ENCODE measurements at places on chromosomes 16 and 17.
A peak's percentile ranks its signal among the peaks of the same experiment; 100 is the strongest.

DNA sequence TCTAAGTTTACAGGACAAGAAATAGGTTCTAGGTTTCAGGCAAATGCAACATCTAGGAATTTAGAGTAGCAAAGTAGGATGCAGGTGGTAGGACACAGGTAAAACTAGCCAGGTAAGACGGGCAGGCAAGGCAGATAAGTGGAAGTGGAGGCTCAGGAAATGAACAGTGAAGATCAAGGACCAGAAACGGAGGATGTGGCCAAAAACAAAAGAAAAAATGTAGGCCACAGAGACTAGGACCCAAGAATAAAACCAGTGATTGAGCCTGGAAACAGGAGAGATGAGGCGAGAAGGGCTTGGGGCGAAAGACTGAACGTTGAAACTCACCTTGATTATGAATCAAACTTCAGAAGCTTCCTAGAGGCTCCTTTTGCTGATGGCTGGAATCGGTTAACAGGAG lies 24.0 kb downstream of the CPSF4L start:
- DNase-seq = no peak

GRCh38 chr17:34703533-34703932 lies 124.2 kb downstream of the TMEM132E start:
- DNase-seq = peak; percentile 73

GRCh38 chr16:4203748-4204147 lies 38.1 kb downstream of the SRL start:
- no peak for DNase-seq

- DNase-seq = no peak
Observed at GRCh38 chr16:87418216-87418615, 26.1 kb downstream of the MAP1LC3B start.

- no peak for DNase-seq
Observed at GRCh38 chr17:4538236-4539002, 16.8 kb downstream of the MYBBP1A start.

- peak; percentile 58 for DNase-seq
Observed at GRCh38 chr17:16991349-16992009, 19.6 kb upstream of the TNFRSF13B start.

DNA sequence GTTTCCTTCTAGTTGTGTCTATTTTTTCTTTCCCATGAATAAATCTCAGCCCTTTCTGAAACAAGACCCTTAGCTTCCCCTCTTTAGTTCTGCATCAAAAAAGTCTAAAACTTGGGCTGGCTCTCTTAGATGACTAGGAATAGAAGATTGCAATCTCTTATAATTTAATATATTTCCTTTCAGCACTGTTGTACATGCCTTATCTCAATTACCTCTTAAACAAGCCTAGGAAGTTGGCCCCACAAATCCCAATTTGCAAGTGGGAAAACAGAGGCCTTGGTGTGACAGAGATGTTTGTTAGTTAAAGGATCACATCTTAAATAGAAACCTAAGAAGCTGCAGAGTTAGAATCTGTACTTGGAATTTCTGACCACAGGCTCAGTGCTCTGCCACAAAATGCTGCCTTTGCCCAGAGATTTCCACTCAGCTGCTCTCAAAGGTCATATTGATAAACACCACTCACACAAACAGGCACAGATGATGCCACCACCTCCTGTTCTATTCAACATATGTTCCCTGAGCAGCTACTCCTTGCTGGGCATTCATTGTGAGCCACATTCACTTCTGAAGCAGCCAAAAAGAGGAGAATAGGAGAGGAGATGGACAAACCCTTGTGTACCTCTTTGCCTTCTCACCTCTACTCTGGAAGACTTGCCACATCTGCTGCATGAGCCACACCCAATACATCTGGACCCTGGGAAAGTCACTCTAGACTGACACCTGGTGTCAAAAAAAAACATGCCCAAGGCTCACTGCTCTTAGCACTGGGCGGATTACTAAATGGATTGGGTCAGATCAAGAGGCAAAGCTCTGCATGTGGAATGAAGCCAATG lies 5.5 kb downstream of the CCDC182 start:
- peak; percentile 56 for DNase-seq

DNA sequence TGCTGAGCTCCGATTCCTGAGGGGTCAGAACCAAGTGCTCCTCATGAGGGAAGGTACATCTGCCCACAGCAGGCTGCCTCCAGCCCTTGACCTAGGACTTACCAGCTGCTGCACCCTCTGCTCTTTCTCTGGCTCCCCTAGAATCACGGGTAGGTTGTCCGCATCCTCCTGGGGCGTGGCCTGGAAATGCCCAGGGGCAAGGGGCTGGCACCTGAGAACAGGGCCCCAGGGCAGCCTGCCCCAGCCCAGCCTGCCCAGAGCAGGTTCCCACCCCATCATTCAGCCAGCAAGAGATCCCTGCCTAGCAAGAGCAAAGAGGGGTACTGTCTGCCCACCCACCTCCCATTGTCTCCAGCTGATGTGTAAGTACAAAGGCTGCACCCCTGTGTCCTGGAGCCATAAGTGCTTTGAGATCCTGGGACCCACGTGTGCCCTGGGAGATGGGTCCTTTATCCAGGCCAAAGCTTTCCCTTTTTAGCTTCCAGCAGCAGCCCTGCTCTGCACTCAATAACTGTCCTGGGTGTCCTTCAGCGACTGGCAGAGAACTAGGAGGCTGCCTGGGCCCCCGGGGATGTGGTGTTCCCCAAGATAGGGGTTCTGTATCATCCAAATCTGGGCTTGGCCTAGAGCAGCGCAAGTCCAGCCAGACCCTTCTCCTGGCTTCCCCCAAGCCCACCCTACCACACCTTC lies 5.1 kb downstream of the TSPOAP1 start:
- DNase-seq = no peak
